ENCODE measurements at places on chromosomes 6 and 20. TPM values are rescaled to one million over a fixed set of nuclear protein-coding genes. Genes with fewer than 3 reads are reported as not detected.

The TRIM10 gene
- total RNA-seq, result not detected

The CCN2 gene
- total RNA-seq, result 878 TPM

The CASS4 gene
- not detected for total RNA-seq

The UST gene
- total RNA-seq, result 15.7 TPM

The C20orf141 gene
- not detected for total RNA-seq

The CCM2L gene
- not detected for total RNA-seq

The PLAGL1 gene
- total RNA-seq, result 90.3 TPM

The PACSIN1 gene
- total RNA-seq, result not detected

The APOBEC2 gene
- not detected for total RNA-seq

The PRKN gene
- total RNA-seq, result 13.4 TPM

The TCF15 gene
- not detected for total RNA-seq

The AIF1 gene
- total RNA-seq, result not detected

The BNIP5 gene
- total RNA-seq, result not detected

The CDH4 gene
- 1.3 TPM for total RNA-seq

The MAK gene
- total RNA-seq, result not detected

The CRIP3 gene
- total RNA-seq, result 1.8 TPM

The HCK gene
- total RNA-seq, result not detected

The LRRC1 gene
- 7.4 TPM for total RNA-seq

The IL20RA gene
- total RNA-seq, result not detected

The ARMH2 gene
- total RNA-seq, result not detected

The RIN2 gene
- total RNA-seq, result 47.0 TPM

The MMP24 gene
- 0.63 TPM for total RNA-seq

The C6orf120 gene
- 32.3 TPM for total RNA-seq

The GABRR2 gene
- 0.68 TPM for total RNA-seq

The DEFB124 gene
- not detected for total RNA-seq

The FAM217B gene
- 17.7 TPM for total RNA-seq

The OPRL1 gene
- 2.1 TPM for total RNA-seq

The PLEKHG1 gene
- 4.3 TPM for total RNA-seq

The JPH2 gene
- total RNA-seq, result 16.5 TPM

The GTSF1L gene
- total RNA-seq, result not detected

The SLC22A3 gene
- not detected for total RNA-seq

The DEFB132 gene
- not detected for total RNA-seq

The DSP gene
- total RNA-seq, result 124 TPM

The TREM1 gene
- not detected for total RNA-seq

The ULBP1 gene
- 11.5 TPM for total RNA-seq

The HLA-DOB gene
- total RNA-seq, result 0.24 TPM

The CYP39A1 gene
- not detected for total RNA-seq

The C6orf163 gene
- total RNA-seq, result 3.8 TPM

The PRDM13 gene
- total RNA-seq, result not detected

The EEF1A2 gene
- 0.68 TPM for total RNA-seq

The FAM184A gene
- 0.50 TPM for total RNA-seq

All from osteocyte (in vitro differentiated cells).